ENCODE measurements at places on chromosomes 4 and X.

DNA sequence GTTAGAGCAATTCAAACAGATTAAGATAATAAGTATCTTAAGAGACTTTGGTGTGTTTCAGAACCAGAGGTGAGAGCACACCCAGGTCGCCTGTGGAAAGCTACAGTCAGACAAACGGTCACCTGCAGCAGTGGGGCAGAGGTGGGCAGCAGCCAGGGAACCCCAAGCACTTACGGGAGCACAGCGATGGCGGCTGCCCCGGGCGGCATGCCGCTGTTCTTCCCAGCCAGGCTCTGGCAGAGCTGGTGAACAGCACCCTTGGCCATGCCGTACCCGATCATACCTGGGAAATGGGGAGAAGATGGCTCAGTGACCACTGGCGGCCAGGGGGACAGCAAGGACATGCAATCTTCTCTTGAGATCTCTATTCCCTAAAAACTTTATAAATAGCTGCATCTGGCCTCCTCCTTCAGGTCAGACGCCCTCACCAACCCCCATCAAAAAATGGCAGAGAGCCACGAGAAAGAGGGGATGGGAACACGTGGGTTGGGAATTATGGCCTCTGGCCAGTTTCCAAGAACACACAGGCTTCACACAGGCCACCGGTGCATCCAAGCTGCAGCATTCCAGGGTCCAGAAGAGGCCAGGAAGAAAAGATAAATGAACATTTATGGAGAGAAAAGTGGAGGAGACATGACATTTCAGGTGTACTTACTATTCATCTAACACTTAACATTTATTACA, 19.7 kb downstream of the QDPR start:
- no peak for DNase-seq

DNA sequence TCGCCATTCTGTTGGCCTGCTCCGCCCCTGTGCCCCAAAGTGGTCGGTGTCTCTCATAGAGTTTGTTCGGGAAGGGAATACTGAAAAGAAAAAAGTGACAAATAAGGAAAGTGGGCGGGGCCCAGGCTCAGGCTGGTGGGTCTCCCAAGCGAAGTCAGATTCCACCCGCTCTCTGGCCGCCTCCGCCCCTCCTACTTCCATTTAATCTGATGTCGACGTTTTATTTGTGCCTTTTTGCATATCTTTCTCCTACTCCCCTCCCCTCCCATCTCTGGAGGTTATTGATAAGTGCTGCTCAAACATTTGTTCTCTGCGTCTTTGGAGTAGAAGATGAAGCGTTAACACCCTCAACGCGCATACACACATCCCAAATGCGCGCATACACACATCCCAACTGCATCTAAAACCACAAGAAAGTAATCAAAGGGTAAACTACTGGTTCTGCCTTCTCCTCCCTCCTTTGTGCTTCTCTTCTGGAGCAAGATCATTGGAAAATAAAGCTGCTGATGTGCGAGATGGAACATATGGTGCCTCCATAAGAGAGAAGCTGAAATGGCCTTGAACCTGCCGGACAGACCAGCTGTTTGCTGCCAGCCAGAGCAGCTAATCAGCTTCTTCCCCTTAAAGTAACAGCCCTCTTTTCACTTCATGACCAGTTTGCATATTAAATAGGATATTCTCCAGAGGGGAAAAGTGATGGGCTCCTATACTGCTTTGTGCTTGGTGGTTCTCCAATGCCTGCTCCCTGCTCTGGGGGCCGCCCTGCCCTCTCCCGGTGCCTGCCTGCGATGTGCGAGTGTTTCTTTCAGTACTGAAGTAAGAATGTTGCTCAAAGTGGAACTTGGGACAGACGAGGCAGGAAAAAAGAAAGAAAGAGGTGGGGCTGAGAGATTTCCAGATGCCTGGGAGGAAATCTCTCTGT, 3.1 kb downstream of the MAMLD1 start:
- DNase-seq: no peak

- DNase-seq: no peak
These were observed 118.3 kb upstream of the GABRA2 start for GRCh38 chr4:46508216-46508615.

DNA sequence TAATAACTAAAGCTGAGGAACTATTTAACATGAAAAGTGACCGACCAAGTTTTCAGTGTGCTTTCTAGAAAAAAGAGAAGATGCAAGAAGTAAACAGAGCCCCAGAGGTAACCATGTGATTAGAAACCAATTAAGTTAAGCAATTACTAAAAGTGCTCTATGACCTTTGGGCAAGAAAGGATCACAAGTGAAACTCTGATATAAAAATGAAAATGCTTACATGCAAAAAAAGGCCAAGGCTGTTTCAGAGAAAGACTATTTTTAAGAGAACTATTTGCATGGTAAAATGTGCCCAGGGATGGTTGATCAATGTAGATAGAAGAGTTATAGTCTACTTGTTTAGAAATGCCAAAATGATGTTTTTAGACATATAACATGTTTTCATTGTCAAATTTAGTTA, 22.0 kb downstream of the KLHL15 start:
- no peak for DNase-seq

DNA sequence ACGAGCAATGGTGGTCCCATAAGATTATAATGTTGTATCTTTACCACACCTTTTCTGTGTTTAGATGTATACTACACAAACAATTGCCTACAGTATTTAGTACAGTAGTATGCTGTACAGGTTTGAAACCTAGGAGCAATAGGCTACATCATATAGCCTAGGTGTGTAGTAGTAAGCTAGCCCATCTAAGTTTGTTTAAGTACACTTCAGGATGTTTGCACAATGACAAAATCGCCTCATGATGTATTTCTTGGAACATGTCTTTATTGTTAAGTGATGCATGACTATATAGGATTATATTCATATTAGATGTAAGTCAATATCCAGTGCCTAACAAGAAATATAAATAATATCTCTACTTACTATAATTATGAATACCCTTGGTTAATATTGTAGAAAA, 104.6 kb downstream of the SLC10A6 start:
- no peak for DNase-seq

- no peak for DNase-seq
These were observed 99.5 kb upstream of the ITM2A start for GRCh38 chrX:79466636-79467035.

- no peak for DNase-seq
These were observed 107.9 kb upstream of the TEX13D start for GRCh38 chrX:124224528-124224927.

GRCh38 chr4:69727426-69727825, 33.0 kb downstream of the SULT1B1 start:
- no peak for DNase-seq

DNA sequence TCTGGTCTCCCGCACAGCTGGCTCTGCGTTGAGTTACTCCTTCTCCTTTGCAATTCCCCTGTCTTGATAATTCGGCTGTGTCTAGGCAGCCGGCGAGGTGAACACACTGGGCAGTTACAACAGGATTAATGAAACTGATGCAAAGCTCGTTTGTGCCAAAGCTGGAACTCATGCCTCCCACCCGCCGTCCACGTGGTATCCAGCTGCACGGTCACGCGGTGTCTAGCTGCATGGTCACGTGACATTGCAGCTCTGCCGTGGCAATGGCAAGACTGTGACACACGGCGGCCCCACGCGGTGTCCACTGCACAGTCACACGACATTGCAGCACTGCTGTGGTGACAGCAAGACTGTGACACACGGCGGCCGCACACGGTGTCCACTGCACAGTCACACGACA, 31.2 kb upstream of the LRPAP1 start:
- DNase-seq: no peak

- DNase-seq: no peak
These were observed 16.4 kb downstream of the NHSL2 start for GRCh38 chrX:71927040-71927439.

DNA sequence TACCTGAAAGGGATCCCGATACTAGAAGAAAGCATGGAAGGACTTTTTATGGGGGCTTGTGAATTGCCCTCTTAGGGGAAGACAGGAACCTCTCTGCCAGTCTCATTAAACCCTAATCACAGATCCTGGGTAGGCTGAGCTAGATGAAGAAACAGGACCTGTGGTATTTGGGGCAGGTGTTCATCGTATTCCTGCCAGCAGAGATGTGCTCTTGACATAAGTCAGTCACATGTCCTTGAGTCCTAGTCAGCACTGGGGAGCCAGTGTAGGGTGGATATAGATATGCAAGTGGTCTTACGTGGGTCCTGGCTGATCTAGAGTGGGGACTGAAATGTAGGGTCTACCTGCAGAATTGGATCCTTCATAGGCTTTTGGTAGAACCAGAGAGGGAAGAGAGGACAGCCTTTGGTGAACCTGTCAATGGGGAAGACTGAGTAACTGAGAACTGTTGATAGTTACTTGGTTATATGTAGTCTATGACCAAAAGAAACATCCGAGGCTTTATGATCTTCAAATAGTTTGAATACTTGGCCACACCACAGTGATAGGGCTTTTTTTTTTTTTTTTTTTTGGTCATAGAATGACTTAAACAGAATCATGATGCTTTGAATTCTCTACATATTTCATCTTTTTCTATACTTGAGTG, 63.5 kb upstream of the WDR1 start:
- no peak for DNase-seq

DNA sequence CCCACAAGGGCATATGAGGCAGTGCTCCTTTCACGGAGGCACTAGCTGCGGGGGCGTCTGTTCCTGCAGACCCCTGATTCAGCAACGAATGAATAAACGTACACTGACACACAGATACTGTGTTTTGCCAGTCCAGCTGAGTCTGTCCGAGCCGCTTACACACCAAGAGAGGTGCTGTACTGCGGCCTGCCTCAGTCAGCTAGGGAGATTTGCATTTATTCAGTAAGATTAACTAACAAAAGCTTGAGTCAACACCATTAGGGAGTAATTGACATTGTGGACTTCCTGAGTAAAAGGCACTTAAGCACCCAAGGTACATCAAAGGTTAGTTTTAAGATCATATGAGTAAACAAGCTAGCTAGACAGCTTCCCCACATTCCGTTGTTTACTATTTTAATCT, 31.0 kb upstream of the BEX4 start:
- DNase-seq: no peak

Measured in activated CD8-positive, alpha-beta memory T cell treated with anti-CD3 and anti-CD28 coated beads, Interleukin-2, amount 10 ng/mL, durations not matched to agents 7 days and 5 days (primary cell).